ENCODE measurements at places on chromosomes 7 and 10. TPM values are rescaled to one million over a fixed set of nuclear protein-coding genes. Genes with fewer than 3 reads are reported as not detected.

The SPOCK2 gene
- total RNA-seq = 108 TPM

The CCSER2 gene
- 66.1 TPM for total RNA-seq

The ITIH2 gene
- total RNA-seq = 0.32 TPM

The CRHR2 gene
- not detected for total RNA-seq

The DNTT gene
- not detected for total RNA-seq

The SGCE gene
- 47.1 TPM for total RNA-seq

The TDRD1 gene
- 0.09 TPM for total RNA-seq

The SRRM3 gene
- 0.86 TPM for total RNA-seq

The GPNMB gene
- total RNA-seq = 452 TPM

The CYREN gene
- 39.6 TPM for total RNA-seq

The TMEM273 gene
- total RNA-seq = 48.5 TPM

The GPC2 gene
- 0.77 TPM for total RNA-seq

The GHRHR gene
- total RNA-seq = not detected

The GUSB gene
- 88.6 TPM for total RNA-seq

The INMT gene
- 249 TPM for total RNA-seq

The ZNF775 gene
- total RNA-seq = 4.5 TPM

The RADIL gene
- total RNA-seq = 9.7 TPM

The DGKI gene
- total RNA-seq = 0.09 TPM

All from lower lobe of right lung (tissue), 2 donors.